Mesothelial cell of epicardium (in vitro differentiated cells): ENCODE measurements at places on chromosomes 3 and 15. TPM values are rescaled to one million over a fixed set of nuclear protein-coding genes. Genes with fewer than 3 reads are reported as not detected.

The SIDT1 gene
- not detected in 3 replicates for total RNA-seq

DNA sequence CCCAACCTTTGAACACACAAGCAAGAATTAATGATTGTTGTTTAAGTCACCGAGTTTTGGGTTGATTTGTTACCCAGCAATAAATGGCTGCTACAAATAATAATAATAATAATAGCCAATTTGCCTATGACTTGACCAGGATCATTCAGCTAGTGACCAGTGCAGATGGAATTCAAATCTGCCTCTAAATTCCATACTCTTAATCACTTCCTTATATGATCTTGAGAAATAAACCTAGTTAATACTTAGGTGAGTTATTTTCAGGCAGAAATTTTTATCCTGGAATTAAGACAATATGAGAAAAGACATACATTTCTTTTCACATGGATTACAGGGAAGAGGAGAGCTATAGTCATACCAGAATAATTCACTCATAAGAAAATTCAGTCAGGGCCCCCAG is 116.0 kb upstream of the GALNT15 start:
- no peak for DNase-seq

DNA sequence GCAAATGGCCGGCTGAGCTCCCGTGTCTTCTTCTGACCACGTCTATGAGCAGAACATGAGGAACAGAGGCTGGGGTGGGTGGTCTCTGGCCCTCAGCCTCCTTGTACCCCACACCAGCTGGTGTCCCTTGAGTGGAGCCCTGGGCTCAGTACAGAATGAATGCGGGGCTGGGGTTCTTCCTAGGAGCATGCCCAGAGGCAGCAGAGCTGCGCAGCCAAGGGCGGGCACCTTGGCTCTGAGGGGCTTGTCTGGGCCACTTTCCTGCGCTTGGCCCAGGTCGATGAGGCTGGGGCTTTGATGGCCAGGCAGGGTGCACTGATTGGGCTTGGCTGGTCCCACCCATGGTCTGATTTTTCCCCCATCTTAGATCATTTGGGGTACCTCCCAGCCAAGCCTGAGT is 6.4 kb downstream of the SCN5A start:
- DNase-seq = no peak

The STXBP5L gene
- 1.7 to 2.5 TPM (median 1.7 TPM) in 3 replicates for total RNA-seq

DNA sequence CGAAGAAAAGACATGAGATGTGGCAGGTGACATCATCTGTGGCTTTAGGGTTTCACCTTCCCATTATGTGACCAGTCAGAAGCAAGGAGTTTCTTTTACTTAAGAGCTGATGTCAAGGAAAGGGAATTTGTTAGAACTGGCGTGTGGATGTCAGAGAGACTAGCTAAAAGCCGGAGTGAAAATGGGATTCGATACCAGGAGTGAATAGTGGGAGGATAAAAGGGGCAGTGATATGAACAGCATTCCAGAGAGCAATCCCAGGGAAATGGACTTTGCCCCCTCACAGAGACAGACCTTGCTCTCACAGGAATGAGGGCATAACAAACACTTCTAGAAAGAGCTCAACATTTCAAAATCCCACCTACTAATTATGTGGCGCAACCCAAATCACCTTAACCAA is 5.9 kb upstream of the FMN1 start:
- DNase-seq = no peak

The TRPM1 gene
- not detected in 3 replicates for total RNA-seq

- no peak for DNase-seq
Observed at GRCh38 chr3:144529566-144529965, 557.9 kb downstream of the DIPK2A start.

The HEG1 gene
- total RNA-seq = 12.8 to 14.4 TPM (median 13.8 TPM) in 3 replicates

DNA sequence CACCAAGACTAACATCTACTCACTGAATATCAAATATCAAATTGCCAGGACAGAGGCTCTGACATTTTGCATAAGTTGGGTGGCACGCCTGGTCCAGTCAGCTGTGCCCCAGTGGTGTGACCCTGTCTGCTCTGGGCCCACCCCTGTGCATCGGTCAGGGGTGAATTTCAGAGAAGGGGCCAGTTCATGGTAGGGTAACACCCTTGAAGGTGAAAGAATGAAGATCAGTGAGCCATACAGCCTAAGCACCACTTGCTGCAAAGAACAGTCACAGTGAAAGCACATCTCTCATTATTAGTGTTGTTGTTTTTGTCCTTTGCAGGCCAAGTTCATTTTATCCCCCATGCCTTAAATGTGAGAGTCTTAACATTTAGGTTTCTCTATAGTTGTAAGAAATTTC is 86.8 kb downstream of the MYRIP start:
- DNase-seq = no peak

GRCh38 chr3:194817936-194818335 is 132.3 kb downstream of the FAM43A start:
- DNase-seq = no peak

DNA sequence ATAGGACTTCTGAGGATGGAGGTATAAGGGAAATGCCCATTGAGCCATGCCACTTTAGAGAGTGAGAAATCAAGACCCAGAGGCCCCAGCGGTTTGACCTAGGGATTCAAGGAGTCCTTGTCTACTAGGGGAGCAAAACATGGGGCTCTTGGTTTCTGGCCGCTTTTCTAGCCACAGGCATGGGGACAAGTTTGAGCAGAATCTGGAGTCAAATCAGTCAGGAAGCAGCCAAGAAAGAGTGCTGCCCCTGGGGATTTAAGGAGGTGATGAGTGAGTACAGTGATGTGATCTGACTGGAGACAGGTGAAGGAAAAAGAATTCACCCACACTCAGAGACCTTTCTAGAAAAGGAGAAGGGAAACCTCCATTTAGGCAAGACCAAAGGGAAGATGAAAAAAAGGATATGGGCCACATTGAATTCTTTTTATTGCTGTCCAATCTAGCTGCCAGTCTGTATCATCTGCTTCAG is 244.0 kb upstream of the TBC1D5 start:
- no peak for DNase-seq

The MAP4 gene
- 153 to 160 TPM (median 158 TPM) in 3 replicates for total RNA-seq

DNA sequence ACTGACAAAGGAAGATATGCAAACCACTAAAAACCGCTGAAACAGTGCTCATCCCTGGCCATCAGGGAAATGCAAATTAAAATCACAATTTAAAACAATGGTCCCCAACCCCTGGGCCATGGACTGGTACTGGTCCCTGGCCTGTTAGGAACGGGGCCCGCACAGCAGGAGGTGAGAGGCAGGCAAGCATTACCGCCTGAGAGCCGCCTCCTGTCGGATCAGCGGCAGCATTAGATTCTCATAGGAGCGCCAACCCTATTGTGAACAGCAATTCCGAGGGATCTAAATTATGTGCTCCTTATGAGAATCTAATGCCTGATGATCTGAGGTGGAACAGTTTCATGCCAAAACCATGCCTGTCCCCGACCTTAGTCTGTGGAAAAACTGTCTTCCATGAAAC is 14.4 kb downstream of the SLC12A6 start:
- DNase-seq = no peak

The LRRN1 gene
- total RNA-seq = 59.1 to 63.8 TPM (median 60.2 TPM) in 3 replicates

DNA sequence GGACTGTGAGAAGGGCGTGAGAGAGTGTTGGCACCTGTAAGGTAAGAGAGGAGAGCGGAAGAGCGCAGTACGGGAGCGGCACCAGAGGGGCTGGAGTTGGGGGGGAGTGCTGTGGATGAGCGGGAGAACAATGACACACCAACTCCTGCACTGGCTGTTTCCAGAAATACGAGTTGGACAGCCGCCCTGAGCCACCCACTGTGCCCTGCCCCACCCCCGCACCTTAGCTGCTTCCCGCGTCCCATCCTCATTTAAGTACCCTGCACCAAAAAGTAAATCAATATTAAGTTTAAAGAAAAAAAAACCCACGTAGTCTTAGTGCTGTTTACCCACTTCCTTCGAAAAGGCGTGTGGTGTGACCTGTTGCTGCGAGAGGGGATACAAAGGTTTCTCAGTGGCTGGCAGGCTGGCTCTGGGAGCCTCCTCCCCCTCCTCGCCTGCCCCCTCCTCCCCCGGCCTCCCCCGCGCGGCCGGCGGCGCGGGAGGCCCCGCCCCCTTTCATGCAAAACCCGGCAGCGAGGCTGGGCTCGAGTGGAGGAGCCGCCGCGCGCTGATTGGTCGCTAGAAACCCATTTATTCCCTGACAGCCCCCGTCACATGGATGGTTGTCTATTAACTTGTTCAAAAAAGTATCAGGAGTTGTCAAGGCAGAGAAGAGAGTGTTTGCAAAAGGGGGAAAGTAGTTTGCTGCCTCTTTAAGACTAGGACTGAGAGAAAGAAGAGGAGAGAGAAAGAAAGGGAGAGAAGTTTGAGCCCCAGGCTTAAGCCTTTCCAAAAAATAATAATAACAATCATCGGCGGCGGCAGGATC is at the start of gene SOX2:
TSS of gene SOX2 (plus strand) at position 601 of the 811 bp plus-strand sequence. CDS start 436 bp downstream, outside the sequence.
- no peak for DNase-seq

GRCh38 chr3:127062926-127063325 is 80.0 kb downstream of the PLXNA1 start:
- DNase-seq = peak; percentile 10

- peak; percentile 56 for DNase-seq
Observed at GRCh38 chr3:125212091-125212508, 448 bp downstream of the SLC12A8 start.

The ADAMTS9 gene
- 115 to 129 TPM (median 127 TPM) in 3 replicates for total RNA-seq

The ALDH1A2 gene
- total RNA-seq = 26.2 to 31.9 TPM (median 28.6 TPM) in 3 replicates

- no peak for DNase-seq
Observed at GRCh38 chr3:31181661-31182060, 287.2 kb upstream of the GADL1 start.

DNA sequence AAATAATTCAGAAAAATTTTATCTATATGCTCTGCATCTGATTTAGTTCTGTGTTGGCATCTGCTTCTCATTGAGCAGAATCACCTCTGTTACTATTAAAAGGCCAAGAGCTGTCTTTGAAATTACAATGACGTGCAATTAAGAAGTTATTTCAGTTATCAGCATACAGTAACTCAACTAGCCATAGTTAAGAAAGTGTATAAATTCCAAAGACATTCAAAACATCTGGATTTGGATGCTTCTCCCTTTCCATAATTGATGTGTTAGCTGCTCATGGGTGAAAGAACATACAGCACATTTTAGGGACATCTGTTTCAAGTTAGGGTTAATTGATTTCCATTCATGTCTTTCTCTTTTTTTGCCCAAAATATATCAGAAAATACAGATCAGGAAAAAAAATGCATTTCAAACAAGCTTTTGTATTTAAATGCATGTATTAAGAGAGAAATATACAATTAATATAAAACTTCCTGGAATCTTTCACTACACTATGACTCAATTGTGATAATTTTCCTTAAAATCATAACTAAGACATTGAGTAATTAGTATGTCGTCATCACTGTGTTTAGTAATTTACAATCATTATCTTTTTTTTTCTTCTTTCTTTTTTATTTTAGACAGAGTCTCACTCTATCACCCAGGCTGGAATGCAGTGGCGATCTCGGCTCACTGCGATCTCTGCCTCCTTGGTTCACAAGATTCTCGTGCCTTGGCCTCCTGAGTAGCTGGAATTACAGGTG is 82.7 kb upstream of the MBNL1 start:
- DNase-seq = no peak

The STAB1 gene
- total RNA-seq = 0.29 to 0.71 TPM (median 0.66 TPM) in 3 replicates

The FBXO40 gene
- total RNA-seq = not detected in 3 replicates

The TMEM158 gene
- 3.6 to 5.1 TPM (median 4.3 TPM) in 3 replicates for total RNA-seq

The ARHGEF26 gene
- 6.2 to 6.6 TPM (median 6.6 TPM) in 3 replicates for total RNA-seq

The SPESP1 gene
- total RNA-seq = not detected in 3 replicates

The ISLR gene
- 59.8 to 66.8 TPM (median 64.9 TPM) in 3 replicates for total RNA-seq

The EBLN2 gene
- total RNA-seq = 10.5 to 11.3 TPM (median 10.7 TPM) in 3 replicates
